ENCODE measurements at places on chromosomes 2 and 18.
A peak's percentile ranks its signal among the peaks of the same experiment; 100 is the strongest.

DNA sequence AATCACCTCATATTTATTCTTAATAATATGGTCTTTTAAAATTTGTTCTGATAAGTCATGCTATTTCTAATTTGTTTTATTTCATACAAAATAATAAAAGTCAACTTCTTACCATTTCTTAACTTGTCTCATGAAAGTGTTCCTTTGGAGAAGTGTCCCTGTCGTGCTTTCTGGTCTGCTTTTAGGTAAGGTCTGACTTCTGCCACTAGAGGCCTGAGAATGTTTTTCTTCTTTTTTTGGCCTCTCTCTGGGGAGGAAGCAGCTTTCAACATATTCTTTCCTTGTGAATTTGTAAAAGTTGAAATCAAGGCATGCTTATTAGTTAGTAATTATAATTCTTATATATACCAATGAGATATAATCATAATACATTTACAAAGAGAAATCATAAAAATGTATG lies 39.4 kb downstream of the MAP2 start:
- no peak for DNase-seq

GRCh38 chr18:25425024-25425423 lies 73.1 kb upstream of the ZNF521 start:
- DNase-seq: no peak

- DNase-seq: no peak
Measured at GRCh38 chr2:12896318-12896982, 179.7 kb downstream of the TRIB2 start.

- DNase-seq: peak; percentile 11
Measured at GRCh38 chr2:190343089-190343535, 277 bp upstream of the INPP1 start.

DNA sequence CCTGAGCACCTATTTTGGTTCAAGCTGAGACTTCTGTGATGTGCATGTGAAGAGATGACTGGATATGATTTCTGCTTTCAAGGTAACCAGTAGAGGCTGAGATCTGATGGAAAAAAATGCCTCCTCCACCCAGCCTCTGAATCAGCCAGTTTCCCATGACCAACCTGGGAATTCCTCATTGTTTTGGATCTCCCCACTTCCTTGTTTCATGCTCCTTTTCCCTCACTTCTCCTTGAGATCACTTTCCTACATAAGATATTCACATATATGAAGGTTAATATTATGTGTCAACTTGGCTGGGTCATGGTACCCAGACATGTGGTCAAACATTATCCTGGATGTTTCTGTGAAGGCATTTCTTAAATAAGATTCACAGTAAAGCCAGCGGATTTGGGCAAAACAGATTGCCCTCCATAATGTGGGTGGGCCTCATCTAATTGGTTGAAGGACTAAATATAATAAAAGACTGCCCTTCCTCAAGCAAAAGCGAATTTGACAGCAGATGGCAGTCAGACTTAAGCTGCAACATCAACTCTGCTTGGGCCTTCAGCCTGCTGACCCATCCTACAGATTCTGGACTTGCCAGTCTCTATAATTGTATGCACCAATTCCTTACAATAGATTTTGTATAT lies 379.4 kb downstream of the TNS1 start:
- DNase-seq: no peak

GRCh38 chr2:898319-898718 lies 52.3 kb upstream of the SNTG2 start:
- no peak for DNase-seq

DNA sequence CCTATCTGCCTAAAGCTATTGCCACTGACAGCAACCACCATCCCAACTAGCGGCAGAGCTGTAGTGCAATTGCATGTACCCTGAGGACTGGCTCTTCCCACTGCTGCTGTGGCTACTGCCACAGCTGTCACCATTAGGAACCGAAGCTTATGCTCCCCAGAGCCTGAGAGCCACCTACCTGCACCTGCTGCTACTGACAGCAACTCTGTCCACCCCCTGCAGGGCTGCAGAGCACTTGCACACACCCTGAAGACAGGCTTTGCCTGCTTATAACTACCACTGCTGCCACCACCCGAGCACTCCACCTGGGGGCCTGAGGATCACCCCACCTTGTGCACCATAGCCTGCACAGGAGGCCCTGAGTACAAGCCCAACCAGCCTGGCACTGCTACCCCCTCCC lies 217.6 kb upstream of the FOSL2 start:
- DNase-seq: no peak

DNA sequence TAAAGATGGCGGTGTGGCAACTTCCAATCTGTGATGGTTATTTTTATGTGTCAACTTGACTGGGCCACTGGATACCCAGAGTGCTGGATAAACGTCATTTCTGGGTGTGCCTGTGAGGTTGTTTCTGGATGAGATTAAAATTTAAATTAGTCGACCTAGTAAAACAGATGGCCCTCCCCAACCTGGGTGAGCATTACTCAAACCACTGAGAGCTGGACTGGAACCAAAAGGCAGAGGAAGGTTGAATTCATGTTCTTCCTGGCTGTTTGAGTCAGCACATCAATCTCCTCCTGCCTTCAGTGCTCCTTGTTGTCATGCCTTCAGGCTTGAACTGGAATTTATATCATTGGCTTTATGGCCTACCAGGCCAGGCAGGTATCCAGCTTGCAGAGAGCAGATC lies 190.8 kb upstream of the RGPD4 start:
- no peak for DNase-seq

GRCh38 chr2:189999661-190000060 lies 62.9 kb downstream of the MSTN start:
- no peak for DNase-seq

- DNase-seq: peak; percentile 4
Measured at GRCh38 chr2:202064171-202064880, 8.7 kb upstream of the KIAA2012 start.

DNA sequence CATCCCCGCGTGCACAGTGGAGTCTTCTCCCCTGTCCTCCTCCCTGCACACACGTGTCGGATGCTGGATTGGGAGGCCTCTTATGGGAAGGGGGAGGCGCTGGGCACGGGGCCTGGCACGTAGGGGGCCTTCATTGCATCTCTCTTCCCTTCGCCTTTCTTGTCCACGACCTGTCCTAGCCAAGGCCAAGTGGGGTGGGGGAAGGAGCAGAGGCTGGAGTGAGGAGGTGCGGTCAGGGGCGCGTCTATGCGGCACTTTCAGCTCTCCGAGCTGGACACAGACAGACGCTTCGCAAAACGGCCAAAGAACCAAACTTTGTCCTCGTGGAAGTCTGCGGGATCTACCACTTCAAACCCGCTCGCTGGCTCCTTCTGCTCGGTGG lies 13.4 kb downstream of the ALPG start:
- DNase-seq: no peak

- no peak for DNase-seq
Measured at GRCh38 chr2:224999754-225000153, 42.5 kb downstream of the DOCK10 start.

DNA sequence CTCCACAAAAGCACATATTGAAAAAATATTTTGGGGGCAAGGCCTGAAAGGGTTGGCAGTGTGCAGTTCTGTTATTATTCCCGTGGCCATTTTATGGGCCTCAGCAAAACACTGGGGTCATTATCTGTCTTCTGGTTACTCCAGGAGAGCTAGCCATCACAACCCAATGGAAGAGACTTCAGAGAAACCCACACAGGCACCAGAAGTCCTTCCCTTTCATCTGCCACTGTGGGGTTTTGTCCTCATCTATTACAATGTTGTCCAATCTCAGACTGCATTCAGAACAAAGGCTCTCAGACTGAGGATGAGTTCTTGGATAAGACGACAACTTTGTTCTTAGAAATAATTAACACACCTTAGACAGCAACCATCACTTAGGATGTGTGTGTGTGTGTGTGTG lies 98.4 kb downstream of the PIEZO2 start:
- no peak for DNase-seq

- no peak for DNase-seq
Measured at GRCh38 chr2:40360652-40361051, 91.2 kb downstream of the SLC8A1 start.

GRCh38 chr18:21085579-21086166 lies 25.9 kb downstream of the ROCK1 start:
- no peak for DNase-seq

DNA sequence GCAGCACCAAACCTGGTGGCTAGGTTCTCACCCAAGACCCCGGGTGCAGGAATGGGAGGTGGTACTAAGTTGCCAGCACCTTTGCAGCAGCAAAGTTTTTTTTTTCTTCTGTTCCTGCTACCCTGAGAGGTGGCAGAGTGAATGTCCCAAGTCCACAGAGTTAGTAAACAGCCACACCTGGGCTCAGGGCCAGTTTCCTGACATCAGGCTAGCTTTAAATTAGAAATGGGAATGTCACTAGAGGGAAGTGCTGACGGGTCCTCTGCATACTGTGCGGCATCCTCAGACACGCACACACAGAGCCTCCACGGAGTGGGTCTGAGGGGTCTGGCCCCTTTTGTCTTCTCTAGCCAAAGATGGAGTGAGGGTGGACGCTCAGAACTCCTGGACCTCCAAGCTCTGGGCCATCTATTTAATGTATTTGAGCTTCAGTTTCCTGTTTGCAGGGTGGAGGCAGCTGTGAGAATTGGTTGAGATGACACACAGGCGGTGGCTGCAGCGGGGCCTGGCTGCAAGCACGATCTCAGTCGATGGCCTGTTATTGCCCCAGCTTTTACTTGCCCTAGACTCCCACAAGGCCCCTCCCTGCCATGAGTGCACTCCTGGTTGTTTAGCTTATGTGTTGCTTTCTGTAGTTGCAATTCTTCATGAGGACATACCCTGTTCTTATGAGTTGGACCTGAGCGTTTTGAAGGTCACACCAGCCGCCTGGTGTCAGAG lies 751.4 kb upstream of the HS6ST1 start:
- DNase-seq: no peak

DNA sequence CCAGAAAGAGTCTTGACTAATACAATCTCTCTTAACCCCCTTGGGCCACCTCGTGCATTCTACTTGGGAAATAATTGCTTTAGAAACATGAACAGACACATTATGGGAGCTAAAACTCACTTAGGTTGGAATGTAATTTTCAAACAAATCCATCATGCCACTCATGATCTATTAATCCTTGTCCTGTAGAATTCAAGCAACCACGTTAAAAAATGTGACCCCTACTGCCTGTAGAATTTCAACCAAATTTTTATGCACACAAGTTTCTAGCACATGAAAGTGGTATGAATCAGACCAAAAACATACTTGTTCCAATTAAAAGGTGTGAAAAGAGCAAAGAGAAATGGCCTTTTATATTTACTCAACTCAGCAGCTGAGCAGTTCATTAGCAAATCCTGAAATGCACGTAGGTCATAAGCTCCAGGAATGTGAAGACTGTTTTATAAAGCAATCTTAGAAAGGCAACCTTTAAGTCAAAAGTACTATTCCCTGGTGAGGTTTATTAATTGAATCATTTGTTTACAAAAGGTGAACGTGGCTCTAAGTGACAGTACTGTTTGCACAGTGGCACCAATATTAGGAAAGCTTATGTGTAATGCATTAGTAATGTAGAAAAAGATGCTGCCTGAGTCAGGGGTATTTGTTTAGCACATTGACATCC lies 459.4 kb upstream of the UBE2E3 start:
- DNase-seq: no peak

- no peak for DNase-seq
Measured at GRCh38 chr2:131588152-131588873, 60.6 kb downstream of the CCDC74A start.

DNA sequence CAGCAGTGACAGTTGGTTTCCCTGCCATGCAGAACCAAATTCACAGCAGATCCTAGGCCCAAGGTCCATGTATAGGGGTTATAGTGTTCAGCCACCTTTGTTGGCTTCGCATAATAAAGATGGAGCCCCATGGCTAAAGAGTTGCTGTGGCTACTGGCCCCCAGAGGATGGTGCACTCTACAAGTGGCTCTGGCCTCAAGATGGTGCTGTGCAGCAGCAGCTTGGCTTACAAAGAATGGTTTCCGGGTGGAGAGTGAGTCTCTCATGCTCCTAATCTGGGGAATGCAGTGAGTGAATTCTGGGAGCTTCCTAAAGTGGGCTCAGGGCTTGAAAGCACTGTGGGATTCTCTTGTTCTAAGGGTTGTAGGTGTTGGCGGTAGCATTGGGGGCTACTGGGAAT lies 1199.7 kb downstream of the CNTNAP5 start:
- DNase-seq: no peak

DNA sequence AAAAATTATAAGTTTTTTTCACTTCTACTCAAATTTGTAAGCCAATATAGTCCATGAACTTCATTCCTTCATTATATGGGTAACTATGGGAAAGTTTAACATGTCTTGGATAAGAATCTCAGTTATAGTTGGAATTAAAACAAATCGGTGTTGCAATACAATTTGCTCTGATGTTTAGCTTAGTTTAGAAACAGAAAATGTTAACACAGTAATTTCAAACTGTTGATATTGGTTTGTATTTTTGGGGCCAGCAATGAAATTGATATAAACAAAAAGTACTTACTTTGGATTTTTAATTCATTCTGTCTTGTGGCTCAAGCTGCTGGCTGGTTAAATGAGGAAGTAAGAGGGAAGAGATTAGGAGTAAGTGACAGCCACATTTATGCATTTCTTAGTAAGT lies 368.5 kb upstream of the NT5C1B start:
- no peak for DNase-seq

DNA sequence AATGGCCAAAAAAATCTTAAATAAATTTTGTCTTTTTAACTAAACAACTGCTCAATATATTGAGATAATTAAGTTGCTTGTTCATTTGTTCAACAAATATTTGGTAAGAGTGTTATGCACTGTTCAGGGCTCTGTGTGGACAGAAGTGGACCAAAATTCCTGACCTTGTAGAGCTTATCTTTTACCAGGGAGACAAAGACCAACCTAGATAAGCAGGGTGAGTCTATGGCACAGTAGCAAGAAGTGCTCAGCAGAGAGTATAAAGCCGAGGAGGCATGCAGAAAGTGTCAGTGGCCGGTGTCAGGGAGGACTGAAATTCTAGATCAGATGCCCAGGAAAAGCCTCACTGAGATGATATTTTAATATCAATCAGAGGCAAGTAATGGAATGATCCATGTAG lies 2.6 kb downstream of the RAB27B start:
- DNase-seq: no peak

DNA sequence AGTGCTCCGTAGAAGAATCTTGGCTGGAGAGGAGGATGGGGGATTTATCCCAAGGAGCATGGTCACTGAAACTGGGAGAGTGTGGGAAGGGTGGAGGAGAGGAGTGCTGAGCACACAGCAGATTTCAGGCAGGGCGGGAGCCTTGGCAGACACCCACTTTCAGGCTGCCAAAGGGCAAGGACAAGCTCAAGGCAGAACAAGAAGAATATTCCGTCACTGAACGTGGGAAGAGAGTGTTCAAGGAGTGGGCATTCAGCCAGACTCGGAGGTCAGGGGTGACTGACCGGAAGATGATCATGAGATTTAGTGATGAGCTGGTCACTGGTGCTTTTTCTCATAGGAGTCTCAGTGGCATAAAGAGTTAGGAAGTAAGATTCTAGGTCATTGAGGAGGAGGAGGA lies 136.2 kb upstream of the RASGRP3 start:
- no peak for DNase-seq

DNA sequence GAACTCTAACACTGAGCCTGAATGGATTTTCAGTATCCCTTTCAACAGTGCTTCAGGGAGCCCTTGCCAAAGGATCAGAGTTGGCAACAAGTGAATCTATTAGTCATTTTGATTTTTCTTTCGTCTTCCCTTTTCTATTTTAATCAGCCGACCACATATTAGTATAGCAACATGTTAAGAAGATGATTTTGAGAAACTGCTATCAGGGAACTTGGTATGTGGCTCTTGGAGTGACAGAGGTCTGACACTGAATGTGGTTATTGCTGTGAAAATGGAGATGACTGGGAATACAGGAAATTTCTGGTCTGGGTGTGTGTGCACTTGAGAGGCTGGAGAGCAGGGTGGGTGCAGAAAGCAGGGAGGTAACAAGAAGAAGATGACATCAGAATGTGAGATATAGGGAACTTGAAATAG lies 28.7 kb upstream of the IL1RL1 start:
- no peak for DNase-seq
